ENCODE measurements at places on chromosomes 16 and 17.

DNA sequence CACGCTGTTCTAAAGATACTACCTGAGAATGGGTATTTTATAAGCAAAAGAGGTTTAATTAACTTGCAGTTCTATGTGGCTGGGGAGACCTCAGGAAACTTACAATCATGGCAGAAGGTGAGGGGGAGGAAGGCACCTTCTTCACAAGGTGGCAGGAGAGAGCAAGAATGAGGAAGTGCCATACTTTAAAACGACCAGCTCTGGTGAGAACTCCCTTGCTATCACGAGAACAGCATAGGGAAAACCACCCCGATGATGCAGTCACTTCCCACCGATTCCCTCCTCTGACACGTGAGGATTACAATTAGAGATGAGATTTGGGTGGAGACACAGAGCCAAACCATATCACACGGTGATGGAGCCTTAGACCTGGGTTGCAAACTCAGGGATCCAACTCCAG lies 317.5 kb upstream of the EEF2KMT start:
- DNase-seq = no peak

GRCh38 chr16:79933603-79934002 lies 333.1 kb upstream of the MAF start:
- DNase-seq = no peak

- DNase-seq = no peak
Observed at GRCh38 chr16:1278477-1278876, 22.6 kb downstream of the TPSD1 start.

DNA sequence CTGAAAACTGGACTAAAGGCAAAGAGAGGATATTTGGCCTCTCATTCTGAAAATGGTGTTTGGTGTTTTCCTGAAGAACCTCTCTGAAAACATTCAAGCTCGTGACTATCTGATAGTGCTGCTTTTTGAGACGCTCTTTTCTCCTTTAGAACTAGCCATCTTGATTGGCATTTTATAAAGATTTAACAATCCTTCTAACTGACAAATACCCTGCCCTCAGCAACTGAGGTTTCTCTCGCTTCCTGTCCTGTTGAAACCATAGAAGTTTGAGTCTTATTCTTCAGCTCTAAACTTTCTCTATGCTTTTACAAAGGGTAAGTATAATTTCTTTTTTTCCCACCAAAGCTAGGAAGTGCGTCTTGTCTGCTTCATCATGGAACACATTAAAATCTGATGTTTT lies 13.3 kb downstream of the CNEP1R1 start:
- no peak for DNase-seq
